Stimulated activated CD8-positive, alpha-beta memory T cell treated with anti-CD3 and anti-CD28 coated beads, Interleukin-12 subunit alpha, Interleukin-12 subunit beta, amount 100 ng/mL, for 4 hours (primary cell): ENCODE measurements at places on chromosomes 5 and 9.

- no peak for DNase-seq
Observed at GRCh38 chr9:76414661-76415060, 20.4 kb upstream of the RFK start.

- DNase-seq, result no peak
Observed at GRCh38 chr9:107190061-107190935, 92.8 kb upstream of the RAD23B start.

GRCh38 chr5:5588887-5589826 lies 166.7 kb downstream of the ICE1 start:
- no peak for DNase-seq

- DNase-seq, result no peak
Observed at GRCh38 chr5:20572614-20573013, 584.6 kb upstream of the CDH18 start.

DNA sequence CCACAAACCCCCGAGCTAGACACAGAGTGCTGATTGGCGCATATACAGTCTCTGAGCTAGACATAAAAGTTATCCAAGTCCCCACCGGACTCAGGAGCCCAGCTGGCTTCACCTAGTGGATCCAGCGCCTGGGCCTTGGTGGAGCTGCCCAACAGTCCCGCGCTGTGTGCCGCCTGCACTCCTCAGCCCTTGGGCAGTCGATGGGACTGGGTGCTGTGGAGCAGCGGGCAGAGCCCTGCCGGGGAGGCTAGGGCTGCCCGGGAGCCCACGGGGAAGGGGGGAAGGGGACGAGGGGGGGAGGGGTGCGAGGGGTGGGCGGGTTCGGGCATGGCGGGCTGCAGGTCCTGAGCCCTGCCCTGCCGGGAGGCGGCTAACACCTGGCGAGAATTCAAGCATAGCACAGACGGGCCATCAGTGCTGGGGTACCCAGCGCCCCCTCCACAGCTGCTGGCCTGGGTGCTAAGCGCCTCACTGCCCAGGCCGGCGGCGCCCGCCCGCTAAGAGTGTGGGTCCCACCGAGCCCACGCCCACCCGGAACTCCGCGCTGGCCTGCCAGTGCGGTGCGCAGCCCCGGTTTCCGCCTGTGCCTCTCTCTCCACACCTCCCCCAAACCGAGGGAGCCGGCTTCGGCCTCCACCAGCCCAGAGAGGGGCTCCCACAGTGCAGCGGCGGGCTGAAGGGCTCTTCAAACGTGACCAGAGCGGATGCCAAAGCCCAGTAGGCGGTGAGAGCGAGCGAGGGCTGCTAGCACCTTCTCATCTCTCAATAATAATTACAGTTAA lies 391.2 kb upstream of the NUDT12 start:
- DNase-seq, result no peak

DNA sequence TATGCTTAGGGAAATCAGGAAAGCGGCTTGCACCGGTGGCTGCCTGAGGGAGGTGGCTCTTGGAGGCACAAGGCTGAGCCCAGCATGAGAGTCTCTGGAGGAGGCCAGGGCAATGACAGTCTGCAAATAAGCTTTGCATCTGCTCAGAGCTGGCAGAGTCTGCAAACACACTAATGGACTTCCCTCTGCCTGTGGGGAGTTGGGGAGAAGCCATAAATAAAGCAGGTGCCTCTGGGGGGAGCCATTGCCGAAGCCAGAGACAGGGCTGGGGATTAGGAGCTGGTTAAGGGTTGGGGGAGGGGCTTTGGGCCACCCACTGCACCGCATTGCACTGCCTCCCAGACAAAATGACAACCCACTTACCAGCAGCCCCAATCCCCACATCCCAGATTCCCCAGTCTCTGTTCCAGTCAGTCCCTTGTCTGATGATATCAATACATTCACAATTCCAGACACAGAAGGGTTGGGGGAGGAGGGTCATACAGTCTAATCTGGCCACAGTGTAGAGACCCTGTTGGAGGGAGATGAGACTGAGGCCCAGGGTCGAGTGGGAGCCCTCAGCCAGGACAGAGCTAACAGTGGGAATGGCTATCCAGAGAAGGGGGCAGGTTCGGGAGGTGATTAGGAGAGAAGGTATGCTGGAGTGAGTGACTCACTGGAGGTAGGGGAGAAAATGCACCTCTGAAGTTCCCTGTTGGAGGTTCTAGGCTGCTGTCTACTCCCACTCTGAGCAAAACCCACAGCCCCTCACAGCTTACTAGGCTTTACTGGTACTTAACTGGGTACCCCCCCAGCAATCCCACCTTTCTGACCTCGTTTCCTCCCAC lies 53.7 kb downstream of the PAX5 start:
- no peak for DNase-seq

- no peak for DNase-seq
Observed at GRCh38 chr9:94630833-94631232, 8.5 kb downstream of the FBP1 start.

GRCh38 chr5:140104100-140104499 lies 9.8 kb upstream of the PURA start:
- DNase-seq, result no peak

DNA sequence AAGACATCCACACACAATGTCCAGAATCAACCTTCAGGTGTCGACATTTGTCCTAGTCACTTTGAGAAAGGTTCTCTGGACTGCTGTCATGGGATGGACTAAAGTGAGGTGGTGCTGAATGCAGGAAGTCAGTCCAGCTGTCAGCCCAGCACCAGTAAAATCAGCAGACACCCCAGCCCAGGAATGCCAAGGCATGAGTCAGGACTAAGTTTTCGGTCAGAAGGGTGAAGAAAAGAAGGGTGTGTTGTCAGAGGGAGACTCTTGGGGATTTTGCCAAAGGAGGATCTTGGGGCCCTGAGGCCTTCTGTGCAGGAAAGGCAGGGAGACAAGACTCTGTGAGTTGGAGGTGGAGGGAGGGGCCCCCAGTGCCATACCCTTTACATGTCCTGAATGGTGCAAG lies 69.0 kb upstream of the XPA start:
- DNase-seq, result no peak

- DNase-seq, result no peak
Observed at GRCh38 chr5:80988419-80988935, 28.3 kb downstream of the RASGRF2 start.

- DNase-seq, result no peak
Observed at GRCh38 chr5:68739752-68740151, 354.1 kb upstream of the SLC30A5 start.

DNA sequence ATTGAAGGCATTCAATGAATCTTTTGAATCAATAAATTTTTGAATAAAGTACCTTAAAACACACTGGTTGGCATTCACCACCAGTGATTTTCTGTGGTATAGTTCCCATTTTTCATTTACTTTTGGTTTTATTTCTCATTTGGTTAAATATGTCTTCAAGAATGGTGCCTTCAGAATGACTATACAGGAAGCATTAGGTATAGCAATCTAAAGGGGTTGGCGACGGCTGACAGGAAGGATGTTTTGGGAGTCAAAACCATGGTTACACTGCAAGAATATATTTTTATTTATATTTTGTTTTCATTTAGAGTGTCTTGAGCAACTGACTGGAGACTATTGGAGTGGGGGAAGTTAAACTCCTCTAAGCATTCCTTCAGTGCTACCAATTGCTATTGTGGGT lies 235.7 kb downstream of the HTR1A start:
- DNase-seq, result no peak

DNA sequence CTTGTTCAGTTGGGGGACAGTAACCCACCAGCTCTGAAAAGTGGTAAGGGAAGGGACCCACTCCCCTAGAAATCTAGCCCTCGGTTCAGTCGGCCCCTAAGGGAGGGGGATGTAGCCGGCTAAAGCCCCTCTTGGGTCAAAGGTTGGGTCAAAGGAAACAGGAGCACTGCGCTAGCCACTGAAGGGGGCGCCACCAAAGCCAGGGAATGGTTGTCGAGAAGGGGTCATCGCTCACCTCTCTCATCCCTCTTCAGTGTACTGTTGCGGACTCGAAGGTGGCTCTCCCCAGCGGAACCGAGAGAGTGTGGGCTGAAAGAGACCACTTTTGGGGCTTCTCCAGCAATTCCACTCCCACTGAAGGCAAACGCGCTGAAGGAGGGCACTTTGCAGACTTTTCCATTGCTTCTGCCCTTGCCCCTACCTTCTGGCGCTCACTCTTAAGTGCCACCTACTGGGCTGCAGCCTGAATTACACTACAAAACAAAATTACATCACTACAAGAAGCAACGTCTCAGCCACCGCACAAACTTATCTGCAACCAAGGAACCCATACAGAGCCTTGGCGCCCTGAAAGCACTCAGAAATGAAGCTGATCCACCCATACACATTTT lies 396.9 kb downstream of the PDE4D start:
- DNase-seq, result no peak

DNA sequence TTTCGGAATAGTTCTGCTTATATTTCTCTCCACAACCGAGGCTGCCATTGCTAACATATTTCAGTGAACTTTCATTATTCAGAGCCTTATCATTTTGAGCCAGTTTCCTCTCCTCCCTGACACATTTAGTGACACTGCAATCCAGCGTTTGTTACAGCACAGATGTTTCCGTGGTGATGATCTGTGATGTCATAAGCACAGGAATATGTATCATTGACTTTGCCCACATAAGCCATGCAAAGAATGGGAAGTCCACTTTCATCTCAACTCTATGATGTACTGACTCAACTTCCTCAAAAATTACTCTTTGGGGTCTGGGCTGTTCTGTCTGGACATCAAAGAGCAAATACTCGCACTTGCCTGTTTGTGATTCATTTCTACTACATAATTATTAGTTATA lies 291.8 kb downstream of the EBF1 start:
- DNase-seq, result no peak

DNA sequence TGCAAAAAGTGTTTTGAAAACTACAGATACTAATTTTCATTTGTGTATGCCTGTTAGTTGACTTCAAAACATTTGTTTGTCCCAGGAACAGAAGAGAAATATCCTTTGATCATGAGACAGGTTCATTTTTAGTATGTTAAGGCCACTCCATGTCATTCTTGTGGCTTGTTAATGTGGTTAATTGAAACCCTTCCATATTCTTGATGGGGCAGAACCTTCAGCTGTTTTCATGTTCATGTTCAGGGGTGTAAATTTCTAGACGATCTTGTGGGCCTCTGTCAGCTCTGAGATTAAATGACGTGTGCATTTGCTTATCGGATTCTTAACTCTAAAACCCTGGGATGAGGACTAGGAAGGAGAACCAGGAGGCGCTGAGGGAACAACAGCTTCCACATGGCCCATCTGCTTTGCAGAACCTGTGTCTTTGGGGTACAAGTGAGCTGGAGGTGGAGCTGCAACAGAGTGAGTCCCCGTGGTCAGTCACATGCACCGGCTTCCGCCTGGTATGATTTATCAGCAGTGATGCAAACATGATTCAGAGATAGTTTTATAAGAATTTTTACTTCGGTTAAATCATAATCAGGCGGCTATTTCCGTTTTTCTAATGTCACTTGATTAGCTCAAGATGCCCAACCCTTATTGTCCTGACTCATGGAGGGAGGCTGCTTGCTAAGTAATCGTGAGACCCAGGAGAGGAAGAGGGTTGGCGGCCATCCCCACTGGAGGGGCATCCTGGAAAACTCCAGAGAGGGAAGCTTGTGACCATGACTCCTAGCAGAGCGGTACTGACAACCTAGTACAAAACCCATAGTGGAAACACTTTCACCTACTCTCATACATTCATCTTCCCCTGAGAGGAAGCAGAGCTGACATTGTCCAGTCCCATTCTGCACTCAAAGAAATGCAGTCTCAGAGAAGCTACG lies 138.4 kb downstream of the C9orf152 start:
- DNase-seq, result no peak

GRCh38 chr5:366541-367357 lies 45.2 kb downstream of the AHRR start:
- no peak for DNase-seq

DNA sequence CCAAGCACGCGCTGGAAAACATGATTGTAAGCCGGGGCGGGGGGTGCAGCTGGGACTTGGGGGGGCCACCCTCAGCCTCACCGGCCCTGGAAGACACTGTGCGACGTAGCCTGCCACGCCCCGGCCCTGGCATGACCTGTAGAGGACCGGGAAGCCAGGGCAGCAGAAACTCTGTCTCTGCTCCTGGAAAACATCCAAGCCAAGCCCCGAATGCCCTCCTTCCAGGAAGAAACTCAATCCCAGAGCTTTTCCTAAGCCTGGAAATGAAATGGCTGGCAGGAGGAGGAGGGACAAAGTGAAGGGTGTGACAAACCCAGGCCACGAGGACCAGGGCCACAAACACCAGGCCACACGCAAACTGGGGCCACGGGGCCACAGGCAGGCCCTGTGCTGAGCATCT lies 55.4 kb downstream of the KCNT1 start:
- no peak for DNase-seq

DNA sequence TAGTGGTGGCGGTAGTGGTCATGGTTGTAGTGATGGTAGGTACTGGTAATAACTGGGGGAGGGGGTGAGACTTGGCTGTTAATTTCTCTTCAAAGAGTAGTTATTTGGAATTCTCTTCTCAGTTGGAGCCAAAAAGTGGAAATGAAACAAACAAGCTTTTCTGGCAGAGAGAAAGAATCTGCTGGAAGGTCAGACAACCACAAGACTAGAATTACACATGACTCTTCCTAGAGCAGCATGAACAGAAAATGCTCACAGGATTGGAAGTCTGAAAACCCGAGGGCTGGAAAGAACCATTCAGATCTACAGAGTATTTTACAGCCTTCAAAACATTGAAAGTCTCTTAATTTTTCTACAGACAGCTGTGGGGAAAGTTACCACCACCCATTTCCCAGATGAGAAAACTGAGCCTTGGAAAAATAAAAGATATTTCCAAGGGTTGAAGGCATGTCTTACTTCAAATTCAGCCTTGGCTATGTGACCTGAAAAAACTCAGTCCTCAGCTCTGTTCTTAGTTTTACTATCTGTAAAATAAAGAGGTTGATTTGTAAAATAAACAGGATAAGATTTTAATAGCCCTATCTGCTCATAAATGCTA lies 42.9 kb upstream of the TRIM32 start:
- DNase-seq, result no peak

DNA sequence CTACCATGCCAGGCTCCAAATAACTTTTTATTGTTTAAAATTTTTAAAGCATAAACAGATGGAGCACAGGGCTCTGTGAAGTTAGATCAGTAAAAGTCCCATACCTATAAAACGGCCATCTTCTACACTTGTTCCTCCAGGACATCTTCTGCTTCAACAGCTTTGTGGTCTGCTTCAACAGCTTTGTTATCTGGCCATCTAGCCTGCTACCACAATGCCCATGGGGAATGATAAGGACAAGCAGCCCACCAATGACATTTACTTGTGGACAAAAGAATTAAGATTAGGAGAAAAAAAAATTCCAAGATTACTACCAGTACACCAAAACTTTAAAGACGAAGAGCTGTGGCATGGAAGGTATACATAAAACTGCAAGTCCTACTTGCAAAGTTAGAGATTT lies 2.2 kb upstream of the VPS13A start:
- DNase-seq, result no peak

GRCh38 chr5:56717253-56717987 lies 97.9 kb upstream of the MAP3K1 start:
- no peak for DNase-seq

GRCh38 chr9:133506653-133507038 lies 18.1 kb downstream of the MYMK start:
- DNase-seq, result no peak

DNA sequence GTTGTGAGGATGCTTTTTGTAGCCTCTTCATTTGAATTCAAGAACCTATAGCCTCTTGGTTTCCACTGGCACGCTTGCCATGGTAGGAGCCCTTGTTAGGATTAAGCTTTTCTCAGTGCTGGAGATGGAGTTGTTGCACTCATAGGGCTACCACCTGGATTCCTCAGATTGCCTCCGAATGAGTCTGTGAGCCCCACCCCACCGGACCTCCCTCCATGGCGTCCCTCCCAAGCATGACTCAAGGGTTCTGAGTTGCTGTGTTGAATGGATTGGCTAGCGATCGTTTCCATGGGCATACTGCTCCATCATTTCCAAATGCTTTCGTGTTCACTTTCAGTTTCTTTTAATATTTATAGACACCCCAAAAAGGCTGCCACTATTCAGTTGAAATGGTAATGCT lies 69.9 kb downstream of the DAPK1 start:
- DNase-seq, result no peak
